Progenitor cell of endocrine pancreas (in vitro differentiated cells): ENCODE measurements at places on chromosomes 2 and 18.

DNA sequence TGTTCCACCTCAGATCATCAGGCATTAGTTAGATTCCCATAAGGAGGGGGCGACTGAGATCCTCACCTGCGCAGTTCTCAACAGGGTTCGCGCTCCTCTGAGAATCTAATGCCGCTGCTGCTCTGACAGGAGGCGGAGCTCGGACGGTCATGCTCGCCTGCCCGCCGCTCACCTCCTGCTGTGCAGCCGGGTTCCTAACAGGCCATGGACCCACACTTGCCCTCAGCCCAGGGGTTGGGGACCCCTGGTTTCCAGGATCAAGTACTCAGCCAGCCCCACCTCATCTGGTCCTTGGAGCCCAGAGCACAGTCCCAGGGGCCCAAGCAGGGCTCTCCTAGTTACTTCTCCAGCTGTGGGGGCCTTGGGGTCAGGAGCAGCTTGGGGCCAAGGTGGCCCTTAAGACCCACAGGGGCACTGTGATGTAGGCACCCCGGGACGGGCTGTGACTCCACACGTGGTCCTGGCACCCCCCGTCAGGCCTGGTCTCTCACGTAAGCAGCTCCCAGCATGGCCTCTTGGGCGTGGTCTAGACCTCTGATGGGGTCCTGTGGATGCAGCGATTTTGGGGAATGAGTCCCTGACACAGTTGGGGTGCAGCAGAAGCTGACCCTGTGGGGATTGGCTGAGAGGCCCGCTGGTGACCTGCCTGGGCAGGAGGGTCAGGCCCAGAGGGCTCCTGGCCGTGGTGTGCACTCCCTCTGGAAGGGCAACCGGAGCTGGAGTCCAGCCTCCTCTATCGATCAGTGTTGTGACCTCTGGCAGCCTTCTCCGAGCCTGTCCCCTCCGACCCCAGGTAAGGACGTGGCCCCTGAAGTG lies 28.3 kb upstream of the OTOS start:
- DNase-seq, result no peak

- DNase-seq, result no peak
Observed at GRCh38 chr2:142588269-142588668, 289.2 kb upstream of the KYNU start.

DNA sequence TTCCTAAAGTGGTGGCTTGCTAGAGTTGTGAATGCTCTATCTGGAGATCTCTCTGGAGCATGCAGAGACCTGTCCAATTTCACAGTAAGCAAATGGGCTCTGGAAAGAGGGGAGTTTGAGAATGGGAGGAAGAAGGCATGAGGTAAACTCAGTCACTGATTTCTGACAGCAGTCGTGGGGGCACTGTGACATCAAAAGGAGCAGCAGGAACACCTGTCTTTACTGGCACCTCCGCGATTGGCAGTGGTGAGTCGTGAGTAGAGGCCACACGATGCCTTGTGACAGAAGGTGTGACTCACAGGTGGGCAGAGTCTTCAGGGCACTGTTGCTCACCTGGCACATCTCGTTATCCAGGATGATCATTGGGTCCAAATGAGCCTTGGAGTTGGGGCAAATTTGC lies 38.8 kb upstream of the CAVIN2 start:
- no peak for DNase-seq

DNA sequence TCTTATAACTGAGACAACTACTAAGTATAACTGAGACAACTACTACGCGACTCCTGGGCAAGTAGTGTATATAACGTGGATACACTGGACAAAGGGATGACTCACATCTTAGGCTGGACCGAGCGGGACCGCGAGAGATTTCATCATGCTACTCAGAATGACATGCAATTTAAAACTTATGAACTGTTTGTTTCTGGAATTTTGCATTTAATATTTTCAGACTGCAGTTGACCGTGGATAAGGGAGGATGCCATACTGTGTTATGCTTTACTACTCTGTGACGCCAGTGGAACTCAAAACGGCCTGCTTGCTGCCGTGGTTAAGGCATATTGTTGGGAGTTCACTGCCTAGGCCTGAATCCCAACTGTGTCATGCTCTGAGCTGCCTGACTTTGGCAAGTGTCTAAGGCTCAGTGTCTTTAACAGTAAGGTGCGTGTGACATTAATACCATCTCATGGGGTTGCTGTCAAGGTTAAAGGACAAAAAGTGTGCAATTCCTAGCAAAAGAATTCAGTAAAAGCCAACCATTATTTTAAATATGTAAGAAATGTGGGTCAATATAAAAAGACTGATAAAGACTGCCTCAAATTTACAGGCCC lies 64.6 kb downstream of the BMP10 start:
- DNase-seq, result no peak

DNA sequence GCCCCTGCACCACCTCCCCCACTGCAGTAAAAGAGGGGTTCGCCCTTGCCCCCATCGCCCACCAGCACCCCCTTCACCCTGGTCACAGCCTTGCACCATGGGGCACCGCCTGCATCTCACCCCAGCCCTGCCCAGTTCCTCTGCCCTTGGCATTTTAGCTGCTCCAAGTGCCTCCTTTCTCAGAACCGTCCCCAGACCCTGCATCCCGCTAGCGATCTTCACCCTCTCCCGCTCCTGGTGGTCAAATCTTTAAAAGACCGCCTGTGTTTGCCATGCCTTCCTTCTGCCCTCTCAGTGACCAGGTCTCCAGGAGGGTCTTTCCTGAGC lies 114.7 kb upstream of the OTOS start:
- DNase-seq, result no peak

- DNase-seq, result no peak
Observed at GRCh38 chr2:65436824-65437221, 4.4 kb upstream of the SPRED2 start.

DNA sequence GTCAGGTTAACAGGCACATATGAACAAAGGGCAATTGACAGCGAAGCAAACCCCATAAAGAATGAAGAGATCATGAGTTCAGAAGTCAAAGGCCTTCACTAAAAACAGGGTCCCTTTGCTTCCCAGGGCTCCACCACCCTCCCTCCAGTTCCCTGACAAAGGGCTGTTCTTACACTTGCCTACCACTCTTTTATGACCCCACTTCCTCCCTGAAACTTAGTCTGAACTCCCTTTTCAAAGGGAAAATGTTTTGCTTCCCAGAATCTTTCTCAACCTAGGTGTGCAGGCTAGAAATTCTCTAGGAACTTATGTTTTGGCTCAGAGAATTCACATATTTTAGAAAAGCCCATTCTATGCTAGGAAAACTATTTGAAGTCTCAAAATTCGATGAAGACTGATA lies 86.0 kb upstream of the ITGA4 start:
- no peak for DNase-seq
